ENCODE measurements at places on chromosomes 4 and X.
A peak's percentile ranks its signal among the peaks of the same experiment; 100 is the strongest.

GRCh38 chr4:3708103-3708510, 58.1 kb upstream of the ADRA2C start:
- DNase-seq, result peak; percentile 32

- peak; percentile 33 for DNase-seq
Observed at GRCh38 chr4:23324021-23324690, 565.7 kb downstream of the PPARGC1A start.

DNA sequence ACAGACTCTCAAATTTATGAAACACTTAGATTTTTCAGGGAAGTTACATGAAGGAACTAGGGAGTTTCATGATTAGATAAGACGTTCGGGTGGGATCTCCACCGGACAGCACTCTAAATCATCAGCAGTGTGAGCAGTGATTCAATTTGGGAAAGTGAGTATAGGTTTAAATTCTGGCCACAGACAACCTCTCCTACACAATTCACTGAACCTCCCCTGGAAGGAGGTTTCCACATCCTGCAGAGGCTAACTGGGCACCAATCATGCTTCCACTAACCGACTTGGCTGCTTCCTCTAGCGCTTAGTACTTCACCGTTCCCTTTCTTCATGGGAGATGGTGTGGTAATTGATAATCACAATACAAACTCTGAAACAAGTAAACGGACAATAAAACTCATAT, 5.6 kb downstream of the CXCL9 start:
- DNase-seq, result peak; percentile 56

DNA sequence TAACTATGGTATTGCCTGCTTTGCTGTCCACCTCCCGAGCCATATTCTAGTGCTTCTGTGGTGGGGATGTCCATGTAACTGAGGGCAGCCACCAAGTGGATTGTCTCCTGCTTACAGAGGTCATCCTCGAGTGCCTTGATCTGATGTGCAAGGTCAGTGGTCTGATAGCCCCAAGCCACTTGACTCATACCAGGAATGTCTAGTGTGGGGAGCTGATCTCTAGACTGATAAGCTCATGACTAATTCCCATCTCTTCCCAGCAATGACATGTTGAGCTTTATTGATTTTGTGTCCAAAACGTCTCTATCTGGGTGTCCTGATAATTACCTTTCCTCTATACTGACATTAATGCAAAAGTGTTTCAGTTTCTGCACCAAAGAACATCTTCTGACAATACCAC, 168.4 kb upstream of the WDR1 start:
- no peak for DNase-seq

GRCh38 chr4:7634661-7635251, 200.0 kb upstream of the PSAPL1 start:
- DNase-seq, result peak; percentile 80

- DNase-seq, result peak; percentile 72
Observed at GRCh38 chr4:16443504-16444088, 217.3 kb upstream of the TAPT1 start.

DNA sequence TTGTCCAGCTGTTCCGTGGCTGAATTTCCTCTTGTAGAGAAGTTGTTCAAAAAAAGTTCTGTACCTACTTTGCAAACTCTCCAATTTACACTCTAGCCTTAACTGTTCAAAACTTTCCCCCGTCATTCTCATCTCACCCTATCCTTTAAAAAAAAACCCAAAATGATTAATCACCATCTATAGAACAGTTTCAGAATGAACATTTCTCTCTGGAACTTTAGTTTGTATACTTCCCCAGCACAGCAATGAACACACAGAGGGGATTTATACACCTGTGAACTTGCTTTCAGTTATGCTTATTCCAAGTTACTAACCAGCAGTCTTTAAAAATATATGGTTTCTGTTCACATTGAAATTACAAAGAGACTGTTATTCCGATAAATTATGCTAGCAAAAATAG, 1.2 kb downstream of the GEMIN8 start:
- no peak for DNase-seq

DNA sequence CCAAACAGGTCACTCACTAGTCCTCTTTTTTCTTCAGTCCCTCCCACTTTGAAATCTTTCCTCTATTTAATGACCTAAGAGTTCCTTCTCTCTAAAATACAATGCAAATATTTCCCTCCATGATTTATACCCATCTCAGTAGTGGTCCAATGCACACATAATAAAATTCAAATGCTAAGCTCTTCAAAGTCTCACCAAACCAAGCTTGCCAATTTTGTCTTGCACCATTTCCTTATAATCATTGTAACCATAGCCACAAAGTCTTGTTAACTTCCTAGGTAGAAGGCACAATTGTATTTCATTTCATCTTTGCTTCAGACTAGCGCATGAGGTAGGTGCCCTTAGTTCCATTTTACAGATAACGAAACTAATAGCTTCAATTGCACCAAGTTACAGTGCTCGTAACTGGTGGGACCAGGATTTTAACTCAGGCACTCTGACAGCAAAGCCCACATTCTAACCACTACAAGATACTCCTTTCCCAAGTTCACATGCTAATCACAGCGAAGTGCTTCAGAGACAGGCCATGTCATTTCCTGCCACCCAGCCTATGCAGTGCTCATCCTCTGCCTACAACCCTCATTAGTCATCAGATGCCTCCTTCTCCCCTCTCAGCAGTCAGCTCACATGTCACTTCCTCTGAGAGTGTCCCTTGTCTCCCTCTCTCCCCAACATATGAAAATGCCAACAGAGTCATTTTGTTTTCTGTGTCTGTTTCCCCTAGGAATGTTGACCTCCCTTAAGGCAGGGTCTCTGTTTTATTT, 66.9 kb upstream of the PPARGC1A start:
- peak; percentile 71 for DNase-seq

DNA sequence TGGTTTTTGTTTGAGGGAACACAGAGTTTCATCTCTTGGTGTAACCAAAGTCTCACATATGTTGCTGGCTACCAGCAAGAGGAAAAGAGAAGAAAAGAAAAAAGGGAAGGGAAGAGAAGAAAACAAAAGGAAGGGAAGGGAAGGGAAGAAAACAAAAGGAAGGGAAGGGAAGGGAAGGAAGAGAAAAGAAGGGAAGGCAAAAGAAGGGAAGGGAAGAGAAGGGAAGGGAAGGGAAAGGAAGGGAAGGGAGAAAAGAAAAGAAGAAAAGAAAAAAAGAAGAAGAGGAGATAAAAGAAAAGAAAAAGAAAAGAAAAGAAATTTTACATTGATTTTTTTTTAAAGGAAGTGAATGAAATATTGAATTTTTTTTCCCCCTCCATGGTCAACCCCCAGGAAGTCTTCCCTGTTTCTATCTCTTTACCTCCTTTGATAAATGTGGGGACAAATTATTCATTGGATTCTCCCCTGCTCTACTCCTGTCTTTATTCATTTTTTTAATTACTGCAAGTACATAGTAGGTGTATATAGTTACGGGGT, 228.0 kb downstream of the SHOX start:
- no peak for DNase-seq

DNA sequence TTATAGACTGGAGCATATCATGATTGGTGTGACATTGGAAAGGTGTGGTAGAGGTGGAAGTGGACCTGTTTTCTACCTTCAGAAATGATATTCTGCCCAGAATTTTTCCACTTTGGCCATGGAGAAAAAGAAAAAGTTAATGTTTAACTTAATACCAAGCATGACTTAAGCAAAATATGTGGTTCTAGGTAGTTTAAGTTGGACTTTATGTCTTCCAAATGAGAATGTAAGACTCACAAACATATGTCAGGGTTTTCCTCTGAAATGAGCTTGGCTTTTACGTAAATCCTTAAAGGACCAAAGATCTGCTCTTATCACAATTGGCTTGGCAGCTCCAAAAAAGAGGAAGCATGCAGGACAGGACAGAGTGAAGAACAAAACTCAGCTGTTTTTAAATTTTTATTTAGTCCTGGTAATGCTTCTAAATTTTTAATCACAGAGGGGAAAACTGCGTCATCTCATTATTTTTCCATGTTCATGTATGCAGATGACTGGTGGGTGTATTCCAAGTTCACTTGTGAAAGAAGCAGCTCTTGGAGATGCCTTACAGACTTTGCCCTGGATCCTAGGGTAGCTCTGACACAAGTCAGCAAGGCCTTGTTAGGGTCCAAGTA, 98.2 kb downstream of the ANK2 start:
- no peak for DNase-seq

GRCh38 chr4:164261831-164262230, 492.1 kb upstream of the SMIM31 start:
- no peak for DNase-seq

DNA sequence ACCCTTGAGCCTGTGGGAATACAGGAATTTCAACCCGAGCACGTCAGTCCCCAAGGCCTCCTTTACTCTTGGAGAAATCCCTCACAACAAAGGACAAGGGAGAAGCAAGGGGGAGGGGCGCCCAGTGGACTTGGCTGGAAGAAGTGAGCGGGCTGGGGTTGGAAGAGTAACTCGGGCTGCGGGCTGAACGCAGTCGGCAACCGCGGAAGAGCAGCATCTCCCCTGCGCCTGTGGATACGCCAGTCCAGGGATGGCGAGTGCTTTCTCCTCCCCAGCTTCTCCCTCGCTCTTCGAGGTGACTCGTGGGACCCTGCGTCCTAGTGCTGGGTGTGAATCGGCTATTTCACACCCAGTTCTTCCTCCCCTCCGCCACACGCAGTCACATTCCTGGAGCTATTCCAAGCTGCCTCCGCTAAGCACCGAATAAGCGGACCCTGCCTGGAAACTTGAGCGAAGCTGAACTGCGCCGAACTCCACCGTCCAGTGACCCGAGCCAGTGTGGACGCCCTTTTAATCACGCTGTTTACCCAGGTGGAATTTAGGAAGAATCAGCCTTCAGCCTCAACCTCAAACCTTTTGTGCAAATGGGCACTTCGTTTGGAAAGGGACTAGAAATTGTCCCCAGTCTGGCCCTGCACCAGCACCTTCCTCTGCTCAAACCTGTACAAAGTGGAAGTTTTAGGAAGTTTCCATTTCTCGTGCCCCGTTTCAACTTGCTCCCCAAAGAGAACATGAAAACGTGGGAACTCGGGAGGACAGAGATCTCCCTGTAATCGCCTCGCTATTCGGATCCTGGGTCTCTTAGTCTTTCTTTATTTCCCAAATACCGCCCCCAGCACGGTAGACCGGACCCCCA, 64.3 kb upstream of the WDR17 start:
- DNase-seq, result no peak

DNA sequence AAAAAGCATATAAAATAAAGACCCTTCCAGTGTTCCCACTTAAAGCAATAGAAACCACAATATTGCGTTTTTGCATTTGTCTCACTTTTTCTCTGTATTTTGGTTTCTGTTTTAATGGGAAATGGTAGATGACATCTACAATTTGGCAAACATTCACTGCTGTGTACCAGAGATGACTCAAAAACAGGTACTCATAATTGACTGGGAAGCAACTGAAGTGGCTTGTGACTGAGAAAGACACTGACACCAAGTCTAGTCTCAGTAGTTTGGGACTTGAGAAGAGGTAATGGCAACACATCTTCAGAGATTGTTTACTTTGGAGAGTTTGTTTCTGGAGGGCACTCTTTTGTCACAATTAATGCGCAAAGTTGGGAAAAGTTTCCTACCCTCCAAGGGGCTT, 42.0 kb downstream of the AREG start:
- DNase-seq, result no peak

DNA sequence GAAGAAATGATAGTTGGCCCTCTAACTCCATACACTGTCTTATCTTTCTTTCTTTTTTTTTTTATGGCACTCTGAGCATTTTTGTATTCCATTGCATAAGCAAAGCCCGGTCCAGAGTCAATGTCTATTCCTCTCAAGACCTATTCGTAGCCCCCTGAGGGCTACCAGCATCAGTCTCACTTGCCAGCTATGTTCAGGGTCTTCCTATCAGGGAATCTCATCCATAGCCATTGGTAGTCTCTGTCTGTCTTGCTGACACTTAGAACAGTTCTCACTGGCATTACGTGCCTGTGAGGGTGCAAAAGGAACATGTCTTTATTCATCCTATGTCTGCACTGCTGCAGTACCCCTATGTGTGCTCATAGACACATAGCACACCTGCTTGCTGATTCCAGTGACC, 51.0 kb downstream of the BMP2K start:
- no peak for DNase-seq

- no peak for DNase-seq
Observed at GRCh38 chrX:103480526-103480925, 38.8 kb downstream of the RAB40A start.

DNA sequence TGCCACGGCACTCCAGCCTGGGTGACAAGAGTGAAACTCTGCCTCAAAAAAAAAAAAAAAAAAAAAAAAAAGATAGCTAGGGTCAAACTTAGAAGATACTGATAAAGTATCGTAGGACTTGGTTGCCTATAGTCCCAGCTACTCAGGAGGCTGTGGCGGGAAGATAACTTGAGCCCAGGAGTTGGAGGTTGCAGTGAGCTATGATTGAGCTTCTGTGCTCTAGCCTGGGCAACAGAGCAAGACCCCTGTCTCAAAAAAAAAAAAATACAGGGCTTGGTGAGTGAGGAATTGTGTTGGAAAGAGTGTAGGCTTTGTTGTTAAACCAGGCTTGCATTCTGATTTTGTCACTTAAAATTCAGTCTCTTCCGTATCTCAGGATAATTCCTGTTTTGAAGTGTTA, 6.2 kb downstream of the TAF1 start:
- DNase-seq, result no peak

DNA sequence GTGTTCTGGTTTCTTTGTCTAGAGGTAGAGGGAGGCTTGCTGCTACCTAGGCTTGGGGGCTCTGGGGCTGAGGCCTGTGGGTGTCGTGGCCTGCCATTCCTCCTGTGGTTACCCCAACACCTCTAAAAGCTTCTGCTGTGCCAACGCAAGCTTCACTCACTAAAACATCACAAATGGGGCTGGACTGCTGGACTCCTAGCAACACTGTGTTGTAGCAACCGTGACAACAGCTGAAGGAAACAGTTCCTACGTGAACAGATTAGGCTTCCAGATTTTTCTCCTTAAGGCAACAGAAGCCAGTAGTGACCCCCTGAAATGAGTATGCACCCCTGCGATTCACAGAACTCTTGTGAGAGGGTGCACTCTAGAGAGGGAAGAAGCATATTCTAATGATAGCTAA, 138.3 kb upstream of the TEX13D start:
- DNase-seq, result no peak

DNA sequence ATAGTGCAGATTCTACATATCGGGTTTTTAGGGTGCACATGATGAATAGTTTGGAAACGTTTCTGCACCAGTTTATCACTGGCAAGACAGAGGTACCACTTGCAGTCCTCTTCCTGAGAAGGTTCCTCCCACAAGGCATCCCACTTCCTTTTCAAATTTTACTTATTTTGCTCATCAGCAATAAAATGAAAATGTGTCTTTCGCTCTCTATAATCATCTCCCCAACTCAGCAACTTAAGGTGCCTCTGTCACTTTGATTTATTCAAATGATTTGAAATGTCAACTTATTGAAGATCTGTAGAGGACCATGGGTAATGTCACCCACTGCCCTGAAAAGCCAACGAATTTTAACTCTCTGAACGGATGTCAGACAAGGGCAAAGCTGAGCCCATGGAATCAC, 53.2 kb downstream of the VGLL1 start:
- no peak for DNase-seq

DNA sequence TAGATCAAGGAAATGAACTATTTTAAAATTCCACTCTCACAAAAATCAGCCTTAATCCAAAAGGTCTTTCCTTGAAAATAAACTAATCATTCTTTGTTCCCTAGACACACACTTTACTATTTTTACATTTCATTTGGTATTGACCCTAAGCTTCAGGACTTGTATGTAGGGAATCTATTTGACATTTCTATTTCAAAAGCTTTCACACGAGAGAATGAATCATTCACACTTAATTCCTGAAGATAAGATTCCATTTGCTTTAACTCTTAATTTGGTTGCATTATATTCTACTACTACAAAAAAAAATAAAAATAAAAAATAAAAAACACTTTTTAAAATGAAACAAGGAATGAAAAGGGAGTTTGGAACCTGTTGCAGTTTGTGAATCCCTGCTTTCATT, 43.7 kb downstream of the EDNRA start:
- no peak for DNase-seq

- DNase-seq, result no peak
Observed at GRCh38 chr4:178955614-178956013, 1513.4 kb upstream of the AGA start.

Measured in suppressor macrophage treated with lipopolysaccharide for 1 hour (primary cell).